MCF 10A (cell line): ENCODE measurements at places on chromosomes 3 and 15. TPM values are rescaled to one million over a fixed set of nuclear protein-coding genes. Genes with fewer than 3 reads are reported as not detected.

The GOLGA6L4 gene
- total RNA-seq = 1.9 and 2.3 TPM in 2 replicates

The MAPK6 gene
- total RNA-seq = 106 and 114 TPM in 2 replicates

The FSIP1 gene
- 2.2 and 3.2 TPM in 2 replicates for total RNA-seq

The GOLGA8O gene
- total RNA-seq = 0.76 and 2.6 TPM in 2 replicates
